Stimulated activated CD4-positive, alpha-beta T cell treated with anti-CD3 and anti-CD28 coated beads, Interleukin-2, amount 100 ng/mL, for 24 hours (primary cell): ENCODE measurements at places on chromosomes 2 and 18.

GRCh38 chr2:99340669-99341236, 3.6 kb downstream of the EIF5B start:
- DNase-seq: no peak

- no peak for DNase-seq
Observed at GRCh38 chr2:120167272-120167671, 55.9 kb downstream of the TMEM185B start.

GRCh38 chr2:202149155-202149762, 76.2 kb downstream of the KIAA2012 start:
- no peak for DNase-seq

DNA sequence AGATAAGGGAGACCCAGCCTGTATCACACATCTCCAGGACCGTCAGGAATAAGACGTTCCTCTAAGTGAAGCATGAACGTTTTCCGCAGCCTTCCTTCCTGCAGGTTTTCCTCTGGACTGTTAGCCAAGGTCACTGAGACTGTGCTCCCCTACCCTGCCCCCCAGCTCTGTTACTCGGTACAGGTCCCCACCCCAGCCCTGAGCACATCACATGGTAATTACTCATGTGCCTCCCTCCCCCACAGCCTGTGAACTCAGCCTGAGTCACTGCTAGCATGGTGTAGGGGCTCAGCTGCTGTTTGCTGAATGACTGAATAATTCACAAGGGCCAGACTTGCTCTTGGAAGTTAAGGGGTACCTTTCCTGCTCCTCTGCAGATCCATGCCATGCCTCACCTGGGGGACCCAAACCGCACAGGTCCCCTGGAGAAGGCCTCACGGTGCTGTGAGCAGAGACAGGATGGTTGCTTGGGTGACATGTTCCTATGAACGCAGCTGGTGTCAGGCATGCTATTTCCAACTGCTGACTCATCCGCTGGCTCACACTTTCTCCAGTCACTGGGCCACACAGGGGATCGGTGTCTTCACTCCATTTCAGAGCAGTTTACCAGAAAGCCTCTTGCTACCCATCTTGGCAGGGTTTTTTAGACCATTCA, 88.2 kb downstream of the PLB1 start:
- DNase-seq: peak; percentile 83

DNA sequence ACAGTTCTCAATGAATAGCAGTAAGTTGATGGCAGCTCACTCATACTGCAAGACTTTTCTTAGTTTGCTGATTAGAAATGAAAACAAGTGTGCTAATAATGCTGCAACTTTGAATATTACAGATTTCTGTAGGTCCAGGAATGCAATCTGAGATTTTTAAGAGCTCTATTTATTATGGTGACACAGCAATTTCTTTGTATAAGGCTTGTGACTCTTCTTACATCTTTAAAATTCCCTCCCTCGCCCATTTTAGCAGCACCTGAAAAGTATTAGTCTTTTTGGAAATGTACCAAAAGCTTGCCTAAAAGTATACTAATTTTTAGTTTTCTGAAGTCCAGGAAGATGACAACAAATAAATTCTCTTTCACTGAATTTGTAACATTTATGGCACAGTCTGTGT, 4.4 kb upstream of the HTR2B start:
- no peak for DNase-seq

GRCh38 chr2:186780701-186781316, 68.2 kb downstream of the ZSWIM2 start:
- DNase-seq: no peak

DNA sequence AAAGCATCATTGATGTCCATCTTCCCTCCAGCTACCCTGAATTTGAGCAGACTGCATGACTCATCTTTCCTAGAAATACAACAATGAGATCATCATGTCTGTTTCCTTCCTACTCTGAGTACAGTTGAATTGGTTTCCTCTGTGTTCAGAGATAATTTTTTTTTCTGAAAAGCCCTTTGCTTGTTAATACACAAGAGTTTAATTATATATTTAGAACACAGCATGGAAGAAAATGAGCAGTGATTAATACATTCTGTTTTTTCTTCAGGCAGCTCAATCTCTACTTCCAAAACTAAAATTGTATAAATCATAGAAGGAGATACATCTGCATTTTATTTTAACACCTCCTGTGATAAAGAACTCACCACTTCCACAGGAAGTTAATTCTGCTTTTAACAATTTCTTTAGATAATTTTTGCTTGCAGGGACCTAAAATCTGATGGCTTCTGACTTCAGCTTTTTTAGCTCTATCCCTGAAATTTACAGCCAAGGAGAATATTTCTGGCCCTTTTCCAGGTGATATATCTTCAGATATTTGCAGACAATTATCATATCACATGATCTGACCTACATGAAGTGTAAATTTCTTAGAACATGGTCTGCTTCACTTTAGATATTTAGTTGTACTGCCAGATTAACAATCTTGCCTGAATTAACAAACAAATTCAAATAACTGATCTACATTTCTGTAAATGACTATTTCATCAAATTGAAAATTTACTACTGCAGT, 249.0 kb downstream of the TRIB2 start:
- DNase-seq: no peak

- no peak for DNase-seq
Observed at GRCh38 chr2:224284134-224284946, 117.6 kb downstream of the FAM124B start.

GRCh38 chr2:182445391-182445965, 18.6 kb upstream of the PDE1A start:
- no peak for DNase-seq

DNA sequence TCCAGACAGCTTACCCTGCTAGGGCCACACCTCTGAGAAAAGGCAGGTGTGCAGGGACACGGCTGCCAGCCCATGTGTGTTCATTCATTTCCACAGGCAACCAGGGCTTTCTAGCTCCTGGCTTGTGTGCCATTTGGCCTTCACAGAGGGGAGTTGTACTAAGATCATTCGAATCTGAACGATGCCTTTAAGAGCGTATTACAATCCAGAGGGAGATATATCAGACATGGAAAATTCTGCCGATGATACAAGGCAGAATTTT, 64.2 kb upstream of the OTOF start:
- no peak for DNase-seq

- DNase-seq: no peak
Observed at GRCh38 chr18:50439460-50440015, 64.7 kb downstream of the SKA1 start.

- no peak for DNase-seq
Observed at GRCh38 chr2:112685271-112685884, 35.4 kb upstream of the NT5DC4 start.

- no peak for DNase-seq
Observed at GRCh38 chr2:85668009-85668856, at the start of gene SFTPB. Gene SFTPB (minus strand): TSS chr2:85668199. CDS start chr2:85668183, 16 bp downstream.

GRCh38 chr2:99317161-99317872, 16.3 kb upstream of the LYG1 start:
- no peak for DNase-seq

- no peak for DNase-seq
Observed at GRCh38 chr2:167462379-167462778, 574.1 kb downstream of the XIRP2 start.

- no peak for DNase-seq
Observed at GRCh38 chr2:160491911-160492371, 1.7 kb downstream of the RBMS1 start.

GRCh38 chr18:74715306-74715705, 117.6 kb downstream of the ZNF407 start:
- DNase-seq: no peak

DNA sequence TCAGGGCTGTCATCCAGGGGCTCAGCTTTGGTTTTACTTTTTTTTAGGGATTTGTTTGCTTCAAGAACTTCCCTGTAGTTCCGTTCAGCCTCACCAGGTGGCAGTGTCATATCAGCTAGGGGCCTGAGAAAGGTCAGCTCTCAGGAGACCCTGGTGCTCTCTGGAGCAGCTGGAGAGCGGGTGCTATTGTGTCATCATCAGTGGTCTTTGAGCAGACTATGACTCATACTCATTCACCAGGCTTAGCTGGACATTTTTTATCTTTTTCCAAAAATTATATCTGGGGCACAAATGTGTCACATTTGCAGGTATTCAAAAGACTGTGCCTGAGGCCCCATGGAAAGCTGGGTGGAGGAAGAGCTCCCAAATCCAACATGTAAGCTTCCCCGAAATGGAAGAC, 24.4 kb downstream of the ZNF892 start:
- DNase-seq: peak; percentile 64

DNA sequence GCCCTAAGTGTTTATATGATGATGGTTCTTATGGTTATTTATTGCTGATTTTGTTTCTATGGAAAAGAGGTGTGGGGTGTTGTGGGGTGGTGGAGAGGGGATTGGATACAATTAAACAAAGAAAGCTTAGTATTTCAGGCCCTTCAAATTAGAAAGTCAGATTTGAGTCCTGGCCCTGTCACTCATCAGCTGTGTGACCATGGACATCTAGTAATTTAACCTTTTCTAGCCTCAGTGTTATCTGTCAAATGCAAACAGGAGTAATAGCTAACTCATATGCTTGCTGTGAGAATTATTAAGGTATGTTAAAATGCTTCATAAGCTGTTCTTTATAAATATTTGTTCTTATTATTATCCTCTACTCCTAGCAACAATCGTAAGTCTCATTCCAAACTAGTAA, 2.1 kb upstream of the MEMO1 start:
- no peak for DNase-seq

GRCh38 chr2:180664507-180664906, 315.9 kb upstream of the UBE2E3 start:
- no peak for DNase-seq

- DNase-seq: no peak
Observed at GRCh38 chr18:38263066-38263465, 697.5 kb upstream of the CELF4 start.

DNA sequence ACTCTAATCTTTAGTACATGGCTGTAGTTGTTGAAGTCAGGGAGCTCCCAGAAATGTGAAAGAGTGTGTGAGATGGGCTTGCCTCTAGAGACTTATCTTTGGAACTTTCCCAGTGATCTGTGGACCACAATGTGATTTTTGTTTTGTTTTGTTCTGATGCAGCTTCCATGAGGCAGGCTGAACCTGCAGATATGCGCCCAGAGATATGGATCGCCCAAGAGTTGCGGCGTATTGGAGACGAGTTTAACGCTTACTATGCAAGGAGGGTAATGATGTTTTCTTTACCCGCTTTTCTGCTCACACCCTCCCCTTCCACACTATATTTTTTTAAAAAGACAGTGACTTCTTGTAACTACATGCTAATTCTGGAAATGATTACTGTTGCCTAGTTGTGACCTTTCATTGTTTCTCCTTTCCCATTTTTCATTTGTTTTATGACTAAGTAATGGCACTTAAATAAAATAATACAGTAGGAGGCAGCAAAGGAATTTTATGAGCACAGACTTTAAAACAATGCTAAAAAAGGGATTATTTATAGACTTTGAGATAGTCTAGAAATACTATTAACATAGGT, 29.3 kb downstream of the BCL2L11 start:
- DNase-seq: no peak

DNA sequence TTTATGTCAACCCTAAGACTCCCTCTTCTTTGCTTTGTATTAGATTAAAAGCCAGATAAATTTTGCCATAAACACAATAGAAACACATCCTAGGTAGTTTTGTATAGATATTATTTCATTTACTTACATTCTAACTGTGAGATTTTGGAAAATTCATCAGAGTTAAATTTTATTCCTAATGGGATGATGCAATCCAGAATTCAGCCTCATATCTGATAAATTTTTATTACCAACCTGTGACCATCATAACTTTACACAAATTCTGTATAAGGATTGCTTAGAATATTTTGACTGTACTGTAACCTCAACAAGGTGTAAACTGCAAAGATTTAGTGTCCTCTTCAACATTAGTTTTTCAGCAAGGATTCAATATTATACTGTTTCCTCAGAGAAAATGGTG, 4.4 kb downstream of the SLC5A7 start:
- DNase-seq: no peak

- no peak for DNase-seq
Observed at GRCh38 chr18:77078690-77079070, 53.9 kb downstream of the MBP start.

DNA sequence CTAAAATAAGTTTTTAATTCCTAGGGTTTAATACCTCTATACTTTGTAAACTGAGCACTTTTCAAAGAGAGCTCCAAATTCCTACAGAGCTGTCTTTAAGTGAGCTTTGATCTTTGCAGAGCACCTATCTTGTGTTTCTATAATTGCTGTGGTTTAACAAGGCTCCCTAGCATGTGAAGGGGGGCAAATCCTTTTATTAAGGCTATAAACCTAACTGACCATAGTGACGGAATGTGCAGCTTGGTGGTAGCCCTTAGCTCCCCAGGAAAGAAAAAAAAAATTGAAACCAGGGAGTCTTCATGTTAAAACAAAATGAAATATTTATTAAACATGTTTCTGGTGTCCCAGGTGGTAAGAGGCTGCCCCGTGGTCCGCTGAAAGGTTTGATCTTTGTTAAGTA, 78.6 kb upstream of the ETAA1 start:
- no peak for DNase-seq

- DNase-seq: peak; percentile 31
Observed at GRCh38 chr2:27441958-27442919, at the start of gene KRTCAP3. Gene KRTCAP3 (plus strand): TSS chr2:27442381. CDS start chr2:27442413, 32 bp downstream.
